ENCODE measurements at places on chromosomes 13 and 19. TPM values are rescaled to one million over a fixed set of nuclear protein-coding genes. Genes with fewer than 3 reads are reported as not detected.

Gene ZNF534
- 3.7 TPM for total RNA-seq

Gene RFPL4AL1
- total RNA-seq, result not detected

Gene DYRK1B
- 127 TPM for total RNA-seq

Gene APOC1
- 43.9 TPM for total RNA-seq

Gene HSD11B1L
- 18.8 TPM for total RNA-seq

Gene NLRP5
- 2.8 TPM for total RNA-seq

Gene ERICH4
- total RNA-seq, result not detected

Gene UPF3A
- total RNA-seq, result 112 TPM

Gene ACP7
- not detected for total RNA-seq

Gene TEX26
- total RNA-seq, result 5.5 TPM

Gene SPRED3
- 2.6 TPM for total RNA-seq

Gene NXNL1
- not detected for total RNA-seq

Gene IER2
- 29.4 TPM for total RNA-seq

Gene POLD1
- total RNA-seq, result 42.2 TPM

DNA sequence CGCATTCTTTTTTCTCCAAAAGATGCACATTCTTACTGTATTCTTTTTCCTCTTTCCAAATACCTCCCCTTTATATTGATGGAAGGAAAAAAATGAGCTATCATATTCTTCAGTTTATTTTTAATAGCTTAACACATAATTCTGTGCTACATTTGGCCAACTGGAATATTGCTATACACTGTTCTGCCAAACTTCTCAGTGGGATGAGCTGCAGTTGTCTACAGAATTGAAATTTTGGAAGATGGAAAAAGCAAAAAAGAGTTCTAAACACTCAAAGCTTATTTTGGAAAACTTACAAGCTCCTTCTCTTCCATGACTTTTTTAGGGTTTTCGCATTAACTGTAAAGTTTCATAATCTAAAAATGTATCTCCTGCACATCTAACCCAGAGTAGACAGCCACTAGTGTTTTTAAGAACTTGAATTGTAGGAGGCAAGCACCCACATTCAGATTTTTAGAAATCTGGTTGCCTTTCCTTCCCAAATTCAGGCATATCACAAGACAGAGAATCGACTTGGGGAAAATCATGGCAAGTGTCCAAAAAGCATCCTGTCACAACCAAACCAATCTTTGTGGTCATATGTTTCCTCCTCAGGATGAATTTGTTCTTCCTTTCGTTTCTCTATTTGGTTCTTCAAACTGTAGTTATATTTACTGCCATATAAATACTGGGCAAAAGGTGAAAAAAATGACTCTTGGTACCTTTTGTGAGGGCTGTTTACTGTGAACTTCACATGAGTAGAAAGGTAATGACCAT, 111.4 kb upstream of the FRY start:
- no peak for DNase-seq

DNA sequence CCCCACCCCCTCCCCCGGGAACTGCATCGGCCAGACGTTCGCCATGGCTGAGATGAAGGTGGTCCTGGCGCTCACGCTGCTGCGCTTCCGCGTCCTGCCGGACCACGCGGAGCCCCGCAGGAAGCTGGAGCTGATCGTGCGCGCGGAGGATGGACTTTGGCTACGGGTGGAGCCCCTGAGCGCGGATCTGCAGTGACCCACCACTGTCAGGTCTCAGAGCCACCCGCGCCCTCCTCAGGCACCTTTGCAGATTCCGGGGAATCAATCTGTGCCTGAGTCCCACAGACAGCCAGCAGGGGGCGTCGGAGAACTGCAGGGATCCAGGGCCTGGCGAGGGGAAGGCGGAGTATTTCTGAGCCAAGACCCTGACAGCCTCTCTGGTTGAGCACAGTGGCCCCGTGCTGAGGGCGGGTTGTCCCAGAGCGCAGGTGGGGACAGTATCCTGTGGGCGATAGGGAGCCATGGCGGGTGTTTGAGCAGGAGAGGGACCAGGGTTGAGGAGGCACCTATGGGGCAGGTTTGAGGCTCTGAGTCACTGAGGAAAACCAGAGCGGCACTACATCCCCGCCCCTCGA, 30.4 kb upstream of the CYP4F8 start:
- peak; percentile 92 for DNase-seq

GRCh38 chr19:2046046-2046907, 4.8 kb downstream of the MKNK2 start:
- DNase-seq, result no peak

- DNase-seq, result no peak
Observed at GRCh38 chr13:86870444-86870843, 800.7 kb upstream of the SLITRK5 start.

GRCh38 chr13:41848435-41849255, 112.3 kb downstream of the VWA8 start:
- no peak for DNase-seq

GRCh38 chr13:41054212-41054877, 7.0 kb upstream of the WBP4 start:
- DNase-seq, result peak; percentile 51

DNA sequence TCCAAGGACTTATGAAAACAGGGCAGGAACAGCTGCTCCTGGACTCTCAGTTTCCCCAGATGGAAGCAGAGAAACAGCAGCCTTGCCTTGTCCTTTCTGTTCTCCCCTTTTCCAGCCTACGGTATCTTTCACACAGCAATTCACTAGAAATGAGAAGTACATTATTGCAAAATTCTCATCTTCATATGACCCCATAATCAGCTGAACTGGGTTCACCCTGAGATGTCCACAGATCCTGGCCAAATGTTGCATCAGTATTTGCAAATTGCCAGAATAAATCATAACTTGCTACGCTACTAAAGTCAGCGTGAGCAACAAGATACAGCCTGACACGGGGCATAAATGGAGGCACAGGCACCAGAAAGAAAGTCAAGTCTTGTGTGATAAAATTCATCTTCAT, 16.1 kb downstream of the VSTM1 start:
- DNase-seq, result no peak

DNA sequence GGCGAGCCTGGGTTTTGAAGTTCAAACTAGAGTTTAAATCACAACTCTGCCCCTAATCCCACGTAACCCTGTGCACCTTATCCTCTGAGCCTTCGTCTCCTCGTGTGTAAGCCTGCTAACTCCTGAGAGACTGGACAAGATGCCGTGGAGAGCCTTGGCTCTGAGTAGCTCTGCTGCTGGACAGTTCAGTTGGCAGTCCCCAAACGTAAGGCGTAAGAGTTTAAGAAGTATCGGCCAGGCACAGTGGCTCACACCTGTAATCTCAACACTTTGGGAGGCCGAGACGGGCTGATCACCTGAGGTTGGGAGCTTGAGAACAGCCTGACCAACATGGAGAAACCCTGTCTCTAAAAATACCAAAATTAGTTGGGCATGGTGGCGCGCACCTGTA, 4.7 kb upstream of the CD79A start:
- no peak for DNase-seq

- DNase-seq, result peak; percentile 26
Observed at GRCh38 chr19:58227964-58228584, 640 bp upstream of the ZNF544 start.

DNA sequence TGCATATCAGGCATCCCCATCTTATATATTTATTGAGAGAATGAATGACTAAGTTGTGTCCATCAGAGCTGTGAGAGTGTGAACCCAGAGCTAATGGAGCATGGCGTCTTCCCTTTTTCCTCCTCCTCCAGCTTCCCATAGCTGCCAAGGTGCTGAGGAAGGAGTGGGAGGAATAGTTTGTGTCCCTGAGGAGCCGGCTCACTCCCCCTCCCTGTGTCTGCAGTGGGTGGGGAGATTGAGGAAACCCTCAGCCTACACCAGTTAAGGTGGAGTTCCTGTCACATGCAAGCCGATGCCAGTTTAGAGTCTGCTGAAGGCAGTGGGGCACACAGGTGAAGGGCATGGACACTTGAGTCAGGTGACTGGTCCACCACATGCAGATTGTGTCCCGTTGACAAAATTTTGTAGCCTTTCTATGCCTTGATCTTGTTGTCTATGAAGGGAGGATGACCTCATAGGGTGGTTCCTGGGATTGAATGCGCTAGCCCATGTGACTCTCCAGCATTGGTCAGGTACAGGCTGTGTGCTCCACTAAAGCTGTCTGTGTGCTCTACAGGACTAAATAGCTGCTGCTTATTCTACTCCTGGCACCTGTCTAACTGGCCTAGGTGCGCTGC, 47.6 kb upstream of the GPI start:
- peak; percentile 38 for DNase-seq

- peak; percentile 74 for DNase-seq
Observed at GRCh38 chr13:98291658-98292057, 114.6 kb upstream of the RNF113B start.

GRCh38 chr13:95924389-95924994, 128.7 kb downstream of the UGGT2 start:
- no peak for DNase-seq

DNA sequence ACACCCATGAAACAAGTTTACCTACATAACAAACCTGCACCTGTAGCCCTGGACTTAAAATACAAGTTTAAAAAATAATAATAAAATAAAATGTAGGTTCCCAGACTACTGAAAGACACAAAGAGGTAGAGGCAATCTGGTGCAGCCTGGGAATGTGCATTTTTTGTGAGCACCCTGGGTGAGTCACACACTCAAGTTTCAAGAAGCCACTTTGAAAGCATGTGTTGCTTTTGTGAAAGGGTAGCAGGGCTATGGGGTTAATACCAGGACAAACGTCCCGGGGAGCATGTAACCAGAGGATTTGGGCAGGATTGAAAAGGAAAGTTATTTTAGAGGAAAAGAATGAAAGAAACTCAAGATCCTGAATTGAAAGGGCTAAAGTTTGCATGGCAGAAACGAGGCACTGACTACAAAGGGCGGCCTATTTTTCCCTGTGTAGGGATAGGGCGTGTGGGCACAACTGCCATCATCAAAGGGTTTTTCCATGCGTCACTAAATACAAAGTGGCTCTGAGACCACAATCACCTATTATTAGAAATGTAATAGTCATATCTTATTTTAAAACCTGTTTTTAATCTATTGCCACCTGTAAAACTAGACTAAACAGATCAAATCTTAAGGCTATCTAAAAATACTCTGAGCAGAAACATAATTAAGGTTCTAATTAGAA, 314.9 kb downstream of the COG6 start:
- DNase-seq, result no peak

GRCh38 chr19:35775046-35775297, 392 bp upstream of the ARHGAP33 start:
- no peak for DNase-seq

DNA sequence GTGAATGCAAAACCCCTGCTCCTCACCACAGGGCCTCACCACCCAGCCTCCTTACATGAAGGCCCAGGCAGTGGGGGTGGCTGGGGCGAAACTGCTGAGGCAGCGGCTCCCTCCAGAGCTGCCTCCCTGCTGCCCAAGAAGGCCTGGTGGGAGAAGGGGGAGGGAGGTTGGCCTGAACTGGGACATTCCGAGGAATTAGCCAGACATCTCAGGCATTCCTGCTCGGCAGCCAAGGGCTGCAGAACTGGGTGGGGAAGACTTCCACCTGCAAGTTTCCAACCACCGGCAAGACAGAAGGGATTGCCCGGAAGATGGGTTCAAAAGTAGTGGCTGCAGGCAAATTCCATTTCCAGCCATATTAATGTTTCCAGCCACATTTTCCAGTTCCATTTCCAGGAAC, 2.3 kb upstream of the PSPN start:
- peak; percentile 32 for DNase-seq

- DNase-seq, result no peak
Observed at GRCh38 chr13:98986226-98986846, 8.5 kb upstream of the DOCK9 start.

DNA sequence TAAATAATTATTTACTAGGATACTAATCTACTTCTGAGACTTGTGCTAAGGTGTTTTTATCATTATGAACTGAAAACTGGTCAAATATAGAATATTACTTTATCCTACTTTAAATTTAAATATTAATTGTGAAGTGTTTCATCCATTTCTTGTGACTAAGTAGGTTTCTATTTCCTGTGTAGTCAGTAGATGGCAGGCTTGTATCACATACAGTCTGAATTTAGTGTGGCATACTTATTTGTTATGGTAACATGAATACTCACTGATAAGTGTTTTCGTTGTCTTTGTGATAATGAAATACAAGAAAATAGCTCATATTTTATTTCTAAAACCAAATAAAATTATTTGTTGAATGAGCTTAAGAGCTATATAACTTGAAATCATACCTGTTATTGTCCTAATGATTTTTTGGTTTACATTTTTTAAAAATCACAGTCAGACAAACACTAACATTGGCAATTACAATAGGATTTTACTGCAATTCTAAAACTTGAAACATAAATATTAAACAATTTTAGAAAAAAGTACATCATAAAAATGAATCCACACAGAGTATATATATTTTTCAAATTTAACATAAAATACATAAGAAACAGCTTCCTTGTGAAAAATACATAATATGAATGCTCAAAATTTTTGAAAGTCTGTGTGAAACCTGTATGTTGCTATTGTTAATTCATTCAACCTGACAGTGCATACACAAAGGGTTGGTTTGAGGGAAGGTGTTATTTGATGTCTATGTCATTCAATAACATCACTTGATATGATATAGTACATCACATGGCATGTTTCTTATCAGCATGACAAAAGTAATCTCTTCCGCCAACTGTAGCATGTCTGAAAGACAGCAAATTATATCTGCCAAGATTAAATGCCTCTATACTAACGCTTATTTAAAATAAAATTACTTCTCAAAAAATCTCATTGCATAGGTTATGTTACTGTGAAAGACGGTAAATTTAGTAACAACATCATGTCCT, 904.8 kb upstream of the PCDH20 start:
- no peak for DNase-seq

DNA sequence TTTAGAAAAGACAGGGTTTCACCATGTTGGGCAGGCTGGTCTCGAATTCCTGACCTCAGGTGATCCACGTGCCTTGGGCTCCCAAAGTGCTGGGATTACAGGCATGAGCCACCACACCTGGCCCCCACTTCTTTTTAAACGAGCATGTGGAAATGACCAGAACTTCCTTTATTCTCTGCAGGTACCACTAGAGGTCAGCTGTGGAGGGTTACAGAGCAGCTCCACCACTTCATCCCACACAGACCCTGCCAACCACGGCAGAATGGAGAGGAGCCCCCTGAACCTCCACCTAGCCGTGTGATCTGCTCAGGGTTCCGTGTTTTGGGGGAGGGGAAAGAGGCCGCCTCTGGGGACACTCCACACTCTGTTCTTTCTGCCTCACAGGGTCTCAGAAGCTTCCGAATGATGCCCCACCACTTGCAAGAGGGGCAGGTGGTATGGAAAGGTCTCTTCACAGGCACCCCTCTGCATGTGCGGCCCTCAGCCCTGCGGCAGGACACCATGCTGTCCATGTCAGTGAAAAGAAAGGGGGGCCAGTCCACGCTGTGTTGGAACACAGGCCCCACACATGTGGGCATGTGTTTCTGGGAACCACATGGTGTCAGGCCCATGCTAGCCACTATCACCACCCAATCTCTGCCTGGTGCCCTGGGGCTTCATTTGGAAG, 465.0 kb downstream of the TSHZ3 start:
- DNase-seq, result no peak

DNA sequence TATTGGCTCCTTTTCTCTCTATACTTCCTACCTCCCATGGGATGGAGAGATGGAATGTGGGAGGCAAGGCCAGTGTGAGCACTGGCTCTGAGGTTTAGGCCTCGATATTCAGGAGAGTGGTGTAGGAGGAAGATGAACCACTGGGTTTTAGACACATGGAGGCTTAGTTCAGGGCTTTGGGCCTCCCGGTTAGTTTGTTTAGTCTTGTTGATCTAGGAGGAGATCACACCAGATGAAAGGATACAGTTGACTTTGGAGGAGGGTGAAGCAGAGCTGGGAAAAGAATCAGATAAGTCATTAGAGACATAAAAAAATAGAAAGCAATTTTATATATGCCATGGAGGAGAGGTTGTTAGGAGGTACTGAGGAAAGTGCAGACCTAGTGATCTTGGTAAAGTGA, 30.9 kb downstream of the RNASEH2B start:
- DNase-seq, result no peak

- DNase-seq, result no peak
Observed at GRCh38 chr13:48783695-48784230, 130.0 kb downstream of the CYSLTR2 start.
